ENCODE measurements at places on chromosomes 5 and 9. TPM values are rescaled to one million over a fixed set of nuclear protein-coding genes. Genes with fewer than 3 reads are reported as not detected.
A peak's percentile ranks its signal among the peaks of the same experiment; 100 is the strongest.

The SOHLH1 gene
- total RNA-seq, result not detected

The OLFML2A gene
- total RNA-seq, result 9.0 TPM

- no peak for DNase-seq
These were observed 6.7 kb downstream of the GLRA1 start for GRCh38 chr5:151917904-151918303.

DNA sequence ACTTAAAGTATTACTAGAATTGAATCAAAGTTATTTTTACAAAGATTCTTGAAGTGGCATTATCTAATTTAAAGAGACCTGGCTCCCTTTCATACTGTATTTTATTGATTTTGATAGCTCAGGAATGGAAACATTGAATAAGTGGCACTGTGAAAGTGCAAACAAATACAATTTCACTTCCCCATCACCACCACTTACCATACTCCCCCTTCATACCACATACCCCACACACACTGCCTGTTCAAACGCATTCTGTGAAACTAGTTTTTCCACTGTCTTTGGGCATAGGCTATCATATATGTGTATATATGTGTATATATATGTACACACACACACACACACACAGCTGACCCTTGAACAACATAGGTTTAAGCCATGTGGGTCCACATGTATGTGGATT is 62.1 kb upstream of the ATG10 start:
- DNase-seq, result no peak

GRCh38 chr5:67901814-67902496 is 313.6 kb upstream of the PIK3R1 start:
- DNase-seq, result no peak

GRCh38 chr5:100841358-100842076 is 61.6 kb downstream of the ST8SIA4 start:
- peak; percentile 48 for DNase-seq

DNA sequence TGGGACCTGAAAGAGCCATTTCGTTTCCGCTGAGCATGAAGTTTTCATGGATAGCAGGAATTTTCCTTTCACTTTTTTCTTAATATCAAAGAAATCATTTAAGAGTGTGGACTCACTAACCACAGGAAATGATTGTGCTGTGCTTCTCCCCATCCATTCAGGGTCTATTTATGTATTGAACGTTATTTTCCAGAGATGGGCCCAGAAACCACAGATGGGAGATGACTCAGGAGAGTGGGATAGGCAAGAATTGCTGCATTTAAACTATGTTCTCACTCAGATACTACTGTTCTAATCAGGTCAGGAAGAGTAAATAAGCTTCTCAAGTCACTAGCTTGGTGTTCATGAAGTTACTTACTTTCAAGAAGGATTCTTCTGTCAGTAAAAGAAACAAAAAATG is 763.8 kb downstream of the DTWD2 start:
- DNase-seq, result no peak
